Stimulated activated CD4-positive, alpha-beta T cell treated with anti-CD3 and anti-CD28 coated beads, Interleukin-2, amount 100 ng/mL, for 4 hours (primary cell): ENCODE measurements at places on chromosomes 3 and 15.

DNA sequence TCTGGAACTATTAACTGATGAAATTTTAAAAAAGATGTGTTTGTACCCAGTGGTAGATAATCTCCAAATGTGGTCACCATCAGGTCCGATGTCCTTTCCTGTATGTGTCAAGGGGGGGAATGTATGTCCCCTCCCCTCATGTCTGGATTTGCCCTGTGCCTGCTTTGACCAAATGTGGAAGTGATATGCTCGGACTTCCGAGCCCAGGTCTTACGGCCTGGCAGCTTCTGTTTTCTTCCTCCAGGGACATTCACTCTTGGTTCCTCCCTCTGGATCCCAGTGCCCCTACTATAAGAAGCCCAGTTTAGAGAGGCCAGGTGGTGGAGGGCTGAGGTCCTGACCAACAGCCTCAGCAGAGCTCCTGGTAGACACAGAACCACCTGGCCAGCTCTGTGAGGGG, 75.5 kb downstream of the CCR1 start:
- no peak for DNase-seq

- DNase-seq = no peak
Observed at GRCh38 chr3:66428733-66429132, 72.1 kb downstream of the LRIG1 start.

DNA sequence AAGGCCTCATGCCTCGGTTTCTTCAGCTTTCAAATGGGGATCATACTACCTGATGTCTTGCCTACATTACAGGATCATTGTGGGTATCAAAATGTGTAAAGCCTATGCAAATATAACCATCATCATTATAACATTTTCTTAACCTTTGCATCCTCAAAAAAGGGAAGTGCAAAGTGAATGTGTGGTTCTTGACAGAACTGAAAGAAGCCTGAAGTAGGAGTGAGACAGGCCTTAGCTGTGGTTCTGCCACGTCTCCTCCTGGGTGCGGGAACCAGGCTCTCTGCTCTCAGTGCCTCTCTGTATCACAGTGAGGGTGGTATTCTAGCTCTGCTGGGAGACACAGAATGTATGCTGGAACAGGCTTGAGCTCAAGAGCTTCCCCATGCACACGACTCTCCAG, 316.9 kb upstream of the ICE2 start:
- no peak for DNase-seq

GRCh38 chr3:123718108-123718507, 133.3 kb upstream of the HACD2 start:
- no peak for DNase-seq

GRCh38 chr3:75171630-75172230, 492.4 kb upstream of the FRG2C start:
- DNase-seq = no peak

DNA sequence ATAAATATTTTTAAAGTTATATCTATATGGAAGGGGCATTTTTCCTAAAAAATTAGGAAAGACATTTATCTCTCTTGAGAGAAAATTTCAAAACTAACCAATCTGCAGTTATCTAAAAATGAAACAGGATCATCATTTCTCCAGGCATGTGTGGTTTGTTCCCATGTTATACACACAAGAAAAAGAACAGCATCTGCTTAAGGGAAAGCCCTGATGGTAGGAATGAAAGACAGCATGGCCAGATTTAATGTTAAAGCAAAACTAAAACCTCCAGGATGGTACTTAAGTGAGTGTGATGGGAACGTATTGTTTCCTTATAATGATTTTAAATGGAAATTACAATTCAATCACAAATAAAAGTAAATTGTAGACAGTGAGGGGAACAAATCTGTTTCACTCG, 46.2 kb upstream of the GYG1 start:
- DNase-seq = no peak

GRCh38 chr3:52406231-52406661, 38.7 kb downstream of the SEMA3G start:
- no peak for DNase-seq

DNA sequence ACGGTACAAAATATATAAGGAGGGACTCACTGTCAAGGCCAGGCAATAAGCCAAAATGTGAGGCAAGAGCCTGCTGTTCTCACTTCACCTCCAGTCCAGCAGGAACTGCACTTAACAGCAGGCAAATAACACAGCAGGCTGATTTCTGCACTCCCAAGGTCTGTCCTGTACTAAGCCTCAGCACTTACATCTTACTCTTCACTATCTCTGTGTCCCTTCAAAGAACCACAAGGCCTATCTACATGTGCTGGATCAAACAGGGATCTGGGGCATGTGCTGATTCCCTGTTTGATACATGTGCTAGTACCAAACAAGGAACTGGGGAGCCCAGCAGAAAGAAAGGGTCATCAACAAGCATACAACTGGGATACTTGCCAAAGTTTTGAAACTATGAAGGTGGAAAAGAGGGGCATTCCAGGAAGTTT, 22.2 kb downstream of the UACA start:
- DNase-seq = no peak

- DNase-seq = no peak
Observed at GRCh38 chr3:123766193-123767008, 117.7 kb downstream of the MYLK start.

DNA sequence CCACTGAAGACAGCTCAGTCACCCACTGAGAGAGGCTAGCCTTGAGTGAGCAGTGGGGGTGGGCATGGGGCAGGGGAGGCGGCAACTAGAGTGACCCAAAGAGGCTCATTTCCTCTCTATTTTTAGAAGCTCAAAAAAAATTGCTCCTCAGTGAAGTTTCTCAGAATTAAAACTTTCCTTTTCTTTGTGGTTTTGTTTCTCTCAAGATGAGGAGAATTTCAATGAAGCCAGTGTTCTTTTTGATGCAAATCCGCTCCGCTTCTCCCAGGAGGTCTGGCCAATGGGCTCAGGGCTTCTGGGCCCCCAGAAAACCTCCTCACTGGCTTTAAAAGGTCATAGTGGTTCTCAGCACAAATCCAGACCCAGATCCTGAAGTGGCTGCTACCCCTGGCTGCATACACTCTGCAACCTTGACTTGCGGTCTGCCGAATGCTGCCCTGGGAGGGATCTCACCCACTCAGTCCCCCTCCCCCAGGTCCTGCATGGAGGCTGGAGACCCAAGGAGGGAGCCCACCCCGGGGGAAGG, at the start of gene ACSBG1:
Gene ACSBG1, minus strand, starts transcription at position 51 of the 526 bp plus-strand sequence. CDS start 64 bp downstream, outside the sequence.
- no peak for DNase-seq

GRCh38 chr15:45799508-45799907, 164.7 kb downstream of the SQOR start:
- DNase-seq = no peak

DNA sequence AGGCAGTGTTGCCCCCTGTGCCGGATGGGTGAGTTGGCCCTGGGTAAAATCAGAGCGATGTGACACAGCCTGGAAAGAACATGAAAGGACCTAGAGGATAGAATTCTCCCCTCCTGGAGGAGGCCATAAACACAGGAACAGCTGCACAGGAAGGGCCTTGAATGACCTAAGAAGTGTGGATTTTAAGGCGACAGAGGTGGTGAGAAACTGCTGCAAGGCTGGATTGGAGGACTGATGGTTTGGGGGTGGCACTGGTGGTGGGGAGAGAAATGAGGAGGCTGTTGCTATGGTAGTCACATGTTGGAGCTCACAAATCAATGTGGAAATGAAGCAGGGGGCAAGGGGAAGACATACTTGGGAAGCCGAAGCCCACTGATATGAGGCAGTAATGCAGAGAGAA, 13.8 kb downstream of the XIRP1 start:
- no peak for DNase-seq

- DNase-seq = no peak
Observed at GRCh38 chr3:43866529-43867353, 176.0 kb downstream of the ABHD5 start.

DNA sequence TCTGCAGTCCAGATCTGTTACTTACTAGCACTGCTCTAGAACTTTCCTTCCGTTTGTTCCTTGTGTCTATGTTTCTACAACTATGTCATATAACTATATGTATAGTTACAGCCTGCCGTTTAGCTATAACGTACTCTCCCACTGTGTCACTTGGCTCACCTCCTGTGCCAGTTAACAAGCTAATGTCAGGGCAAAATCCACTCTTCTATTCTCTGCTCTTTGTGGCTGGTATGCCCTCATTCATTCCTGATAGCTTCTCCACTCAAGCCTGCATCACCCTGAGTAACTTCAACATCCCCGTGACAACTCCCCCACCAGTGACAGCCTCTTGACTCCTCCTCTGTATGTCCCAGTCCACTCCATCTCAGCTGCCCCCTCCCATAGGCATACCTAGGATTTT, 229.2 kb downstream of the TJP1 start:
- no peak for DNase-seq

- no peak for DNase-seq
Observed at GRCh38 chr15:43103907-43104306, 1.9 kb downstream of the UBR1 start.

DNA sequence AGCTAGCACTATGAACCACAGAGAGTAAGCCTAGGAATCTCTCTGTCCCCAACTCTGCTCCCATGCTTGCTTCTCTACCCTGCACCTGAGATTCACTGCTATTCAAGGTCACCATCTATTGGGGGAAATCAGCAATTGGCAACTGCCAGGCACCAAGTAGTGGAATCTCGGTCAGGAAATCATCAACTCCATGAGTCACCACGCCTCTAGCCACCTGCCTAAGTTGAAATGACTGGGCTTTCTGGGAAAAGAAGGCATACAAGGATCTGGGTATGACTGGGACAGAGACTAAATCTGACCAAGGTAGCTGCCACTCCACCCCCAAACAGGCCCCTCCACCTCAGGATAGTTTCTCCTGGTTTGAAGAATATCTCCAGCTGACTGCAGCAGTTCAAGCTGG, 464.1 kb upstream of the CBLB start:
- DNase-seq = no peak

DNA sequence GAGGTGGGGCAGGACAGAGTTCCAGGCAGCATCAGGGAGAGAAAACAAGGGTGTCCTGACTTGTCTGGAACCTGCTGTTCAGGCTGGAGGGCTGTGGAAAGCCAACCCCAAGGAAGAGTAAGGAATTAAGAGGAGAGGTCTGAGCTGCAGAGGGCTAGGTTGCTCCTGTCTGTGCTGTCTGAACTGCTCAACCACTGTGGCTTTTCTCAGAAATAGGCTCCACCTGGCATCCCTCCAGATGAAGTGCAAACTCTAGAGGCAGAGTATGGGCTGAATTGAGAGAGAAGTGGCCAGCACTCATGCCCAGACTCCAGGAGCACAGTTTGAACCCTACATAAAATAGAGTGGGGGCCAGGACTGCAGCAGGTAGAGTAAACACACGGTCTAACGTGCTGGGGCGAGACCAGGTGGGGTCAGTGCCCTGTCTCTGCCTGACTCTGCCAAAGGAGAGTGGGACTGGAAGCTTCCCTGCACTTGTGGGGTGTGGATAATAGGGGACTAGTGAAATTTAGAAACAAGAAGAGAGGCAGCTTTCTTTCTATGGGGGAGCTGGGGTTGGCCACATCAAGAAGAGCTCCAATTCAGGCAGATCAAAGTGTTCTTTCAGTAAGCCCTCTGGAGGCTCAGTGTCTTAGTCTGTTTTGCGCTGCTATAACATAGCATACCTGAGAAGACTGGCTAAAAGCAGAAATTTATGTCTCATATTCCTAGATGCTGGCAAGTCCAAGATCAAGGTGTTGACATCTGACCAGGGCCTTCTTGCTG, 28.0 kb upstream of the MNS1 start:
- DNase-seq = no peak

DNA sequence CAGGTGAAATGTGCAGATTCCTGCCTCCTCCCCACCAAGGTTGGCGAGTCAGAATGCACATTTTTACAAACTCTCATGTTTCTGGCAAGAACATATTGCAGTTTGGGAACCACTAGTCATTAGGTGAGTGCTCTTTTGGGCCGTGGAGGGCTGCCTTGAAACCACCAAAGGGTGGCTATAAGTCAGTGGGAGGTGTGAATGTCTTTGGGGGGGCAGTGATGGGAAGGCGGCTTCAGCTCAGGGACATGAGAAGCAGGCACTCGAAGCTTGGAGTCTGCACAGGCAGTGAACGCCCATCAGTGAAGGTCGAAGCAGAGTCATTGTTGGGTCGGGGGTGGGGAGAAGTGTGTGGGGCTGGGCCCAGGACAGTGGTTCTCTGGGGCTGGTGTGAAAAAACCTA, 1.1 kb downstream of the NOX5 start:
- no peak for DNase-seq

- no peak for DNase-seq
Observed at GRCh38 chr15:33425142-33425541, 114.4 kb downstream of the RYR3 start.

- DNase-seq = no peak
Observed at GRCh38 chr3:58366699-58367098, 34.0 kb downstream of the PXK start.

GRCh38 chr3:31448035-31448881, 84.5 kb upstream of the STT3B start:
- DNase-seq = no peak

DNA sequence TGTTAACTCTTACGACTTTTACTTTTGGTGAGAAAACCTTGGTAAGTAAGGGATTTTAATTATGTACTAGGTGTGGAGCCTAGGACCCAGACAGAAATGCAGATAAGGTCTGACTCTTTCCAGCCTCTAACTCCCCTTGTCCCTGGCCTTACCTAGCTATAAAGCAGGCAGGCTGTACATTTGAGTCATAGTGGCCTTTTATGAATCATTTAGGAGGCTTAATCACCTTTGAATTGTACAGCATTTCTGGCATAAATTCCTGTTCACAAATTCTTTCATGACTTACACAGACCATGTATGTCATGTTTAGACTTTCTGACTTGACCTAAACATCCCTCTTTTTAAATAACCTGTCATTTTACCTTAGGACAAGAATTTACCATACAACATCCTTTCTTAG, 47.4 kb downstream of the CHCHD4 start:
- DNase-seq = no peak

GRCh38 chr3:197491923-197492664, 63.7 kb downstream of the BDH1 start:
- no peak for DNase-seq

DNA sequence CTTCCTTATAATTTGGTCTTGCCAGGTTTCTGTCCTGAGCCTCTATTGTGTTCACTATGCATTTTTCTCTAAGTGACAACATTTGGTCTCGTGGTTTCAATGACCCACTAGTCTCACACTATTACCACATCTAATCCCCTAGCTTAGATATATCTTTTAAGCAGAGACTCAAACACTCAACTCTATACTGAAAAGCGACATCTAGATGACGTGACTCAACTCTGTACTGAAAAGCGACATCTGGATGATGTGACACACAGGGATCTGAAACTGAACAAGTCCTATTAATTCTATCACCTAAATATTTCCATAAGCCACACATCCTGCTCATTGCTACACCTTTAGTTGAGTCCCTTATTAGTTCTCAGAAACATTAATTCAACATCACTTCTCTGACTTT, 141.7 kb upstream of the MBNL1 start:
- no peak for DNase-seq
